ENCODE measurements at places on chromosomes 7 and 10. TPM values are rescaled to one million over a fixed set of nuclear protein-coding genes. Genes with fewer than 3 reads are reported as not detected.

DNA sequence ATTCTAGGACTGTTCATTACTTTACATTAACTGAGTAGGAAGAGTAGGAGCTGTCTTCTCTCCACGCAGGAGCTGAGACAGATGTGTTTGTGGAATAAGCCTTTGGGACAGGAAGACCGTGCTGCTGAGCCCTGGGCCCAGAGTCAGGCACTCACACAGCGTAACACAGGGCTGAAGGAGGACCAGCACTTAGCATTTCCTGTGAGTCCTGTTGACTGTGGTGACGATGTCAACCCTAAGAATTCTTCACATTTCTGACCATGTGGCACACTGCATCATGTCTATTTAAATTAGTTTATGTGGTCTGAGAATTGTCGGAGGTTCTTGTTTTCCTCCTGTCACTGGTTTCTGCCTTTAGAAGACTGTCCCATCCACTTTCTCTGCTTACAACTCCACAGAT is 117.2 kb downstream of the PIP4K2A start:
- DNase-seq = no peak

- DNase-seq = no peak
Measured at GRCh38 chr7:2530071-2530987, 10.8 kb downstream of the LFNG start.

GRCh38 chr7:134737566-134738345 is 41.7 kb upstream of the CALD1 start:
- no peak for DNase-seq

Gene BLNK
- 33.5 TPM for polyA plus RNA-seq

Gene ERVW-1
- polyA plus RNA-seq = 0.73 TPM

Gene FZD1
- 68.3 TPM for polyA plus RNA-seq
